ENCODE measurements at places on chromosomes 2 and 18.

DNA sequence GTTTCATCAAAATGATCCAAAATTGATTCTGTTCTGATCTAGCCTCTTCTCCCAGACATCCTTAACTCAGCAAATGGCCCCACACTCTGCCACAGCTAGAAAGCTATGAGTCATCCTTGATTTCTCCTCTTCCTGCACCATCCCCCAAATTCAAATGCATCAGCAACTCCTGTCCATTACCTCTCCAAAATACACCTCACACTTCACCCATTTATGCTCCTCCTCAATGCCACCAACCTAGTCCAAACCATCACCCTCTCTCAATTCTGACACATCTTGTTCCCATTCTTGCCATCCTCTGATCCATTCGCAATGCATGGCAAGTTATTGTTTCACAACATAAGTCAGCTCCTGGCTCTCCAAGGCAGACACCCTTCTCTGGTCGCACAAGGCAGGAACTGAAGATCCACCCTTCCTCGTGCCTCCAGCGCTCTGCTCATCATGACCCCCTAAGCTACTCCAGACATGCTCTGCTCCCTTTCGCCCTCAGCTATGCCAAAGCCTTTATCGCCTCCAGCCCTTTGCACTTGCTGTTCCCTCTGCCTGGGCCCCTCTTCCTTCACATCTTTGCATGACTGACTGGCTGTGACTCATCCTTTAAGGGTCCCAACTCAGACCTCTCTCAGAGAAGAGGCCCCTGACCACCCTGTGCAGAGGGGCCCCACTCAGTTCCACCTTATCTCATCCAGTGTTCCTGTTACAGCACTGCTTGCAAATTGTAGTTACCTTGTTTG is 83.6 kb downstream of the MREG start:
- DNase-seq, result no peak

- DNase-seq, result no peak
These were observed 500.7 kb downstream of the RIT2 start for GRCh38 chr18:42614619-42615293.

- peak; percentile 37 for DNase-seq
These were observed 492.4 kb downstream of the PLCL1 start for GRCh38 chr2:198296665-198297308.

GRCh38 chr2:127584047-127584446 is 48.6 kb downstream of the MYO7B start:
- DNase-seq, result no peak

DNA sequence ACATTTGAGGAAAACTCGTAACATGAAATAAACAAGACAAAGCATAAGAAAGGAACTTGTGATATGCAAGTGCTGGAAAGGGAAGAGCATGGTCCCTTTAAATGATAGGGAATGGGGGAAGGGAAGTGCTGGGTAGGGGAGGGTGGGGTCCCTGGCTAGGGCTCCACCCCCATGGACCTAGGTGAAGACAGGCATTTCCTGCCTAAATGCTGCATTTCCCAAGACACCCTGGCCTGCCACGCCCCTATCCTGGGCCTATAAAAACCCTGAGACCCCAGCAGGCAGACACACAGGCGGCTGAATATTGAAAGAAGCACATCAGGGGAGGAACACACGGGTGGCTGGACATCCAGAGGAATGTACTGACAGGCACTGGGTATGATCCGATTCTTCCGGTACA is 499.9 kb downstream of the ZEB2 start:
- no peak for DNase-seq

DNA sequence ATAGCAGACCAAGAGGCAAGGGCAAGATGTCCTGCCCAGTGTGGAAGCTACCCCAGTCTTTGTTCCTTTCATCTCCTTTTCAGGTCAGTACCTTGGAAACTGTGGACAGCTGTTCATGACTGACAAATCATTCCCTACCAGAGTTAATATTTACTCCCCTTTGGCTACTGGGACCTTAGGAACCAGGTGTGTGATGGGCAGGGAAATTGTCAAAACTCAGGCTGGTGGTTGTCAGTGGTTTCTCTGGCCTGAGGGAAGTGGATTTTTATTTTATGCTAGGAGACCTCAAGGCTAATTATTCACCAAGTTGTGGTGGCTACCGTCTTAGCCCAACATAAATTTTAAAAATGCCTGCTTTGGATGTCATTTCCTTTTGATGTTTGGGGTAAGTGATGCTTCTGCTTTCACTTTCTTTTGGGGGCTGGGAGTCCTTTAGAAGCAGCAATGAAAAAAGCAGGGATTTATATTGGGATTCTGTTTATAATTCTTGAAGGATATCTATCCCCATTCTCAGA is 119.3 kb downstream of the SETBP1 start:
- no peak for DNase-seq

GRCh38 chr2:216335252-216335651 is 37.0 kb downstream of the MARCHF4 start:
- no peak for DNase-seq

- DNase-seq, result no peak
These were observed 69.9 kb downstream of the RTTN start for GRCh38 chr18:70135604-70136003.

GRCh38 chr2:86807468-86808275 is 17.0 kb upstream of the CD8A start:
- peak; percentile 87 for DNase-seq

- DNase-seq, result no peak
These were observed 99.2 kb upstream of the KYNU start for GRCh38 chr2:142778289-142778688.

GRCh38 chr18:12391487-12392165 is 14.6 kb upstream of the AFG3L2 start:
- DNase-seq, result peak; percentile 78

DNA sequence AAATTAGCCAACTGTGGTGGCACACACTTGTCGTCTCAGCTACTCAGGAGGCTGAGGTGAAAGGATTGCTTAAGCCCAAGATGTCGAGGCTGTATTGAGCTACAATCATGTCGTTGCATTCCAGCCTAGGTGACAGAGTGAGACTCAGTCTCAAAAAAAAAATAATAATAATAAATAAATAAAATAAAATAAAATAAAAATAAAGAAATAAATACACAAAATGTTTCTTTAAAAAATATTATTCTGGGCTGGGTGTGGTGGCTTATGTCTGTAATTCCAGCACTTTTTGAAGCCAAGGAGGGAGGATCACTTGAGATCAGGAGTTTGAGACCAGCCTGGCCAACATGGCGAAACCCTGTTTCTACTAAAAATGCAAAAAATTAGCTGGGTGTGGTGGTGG is 272.8 kb downstream of the AGPS start:
- no peak for DNase-seq

DNA sequence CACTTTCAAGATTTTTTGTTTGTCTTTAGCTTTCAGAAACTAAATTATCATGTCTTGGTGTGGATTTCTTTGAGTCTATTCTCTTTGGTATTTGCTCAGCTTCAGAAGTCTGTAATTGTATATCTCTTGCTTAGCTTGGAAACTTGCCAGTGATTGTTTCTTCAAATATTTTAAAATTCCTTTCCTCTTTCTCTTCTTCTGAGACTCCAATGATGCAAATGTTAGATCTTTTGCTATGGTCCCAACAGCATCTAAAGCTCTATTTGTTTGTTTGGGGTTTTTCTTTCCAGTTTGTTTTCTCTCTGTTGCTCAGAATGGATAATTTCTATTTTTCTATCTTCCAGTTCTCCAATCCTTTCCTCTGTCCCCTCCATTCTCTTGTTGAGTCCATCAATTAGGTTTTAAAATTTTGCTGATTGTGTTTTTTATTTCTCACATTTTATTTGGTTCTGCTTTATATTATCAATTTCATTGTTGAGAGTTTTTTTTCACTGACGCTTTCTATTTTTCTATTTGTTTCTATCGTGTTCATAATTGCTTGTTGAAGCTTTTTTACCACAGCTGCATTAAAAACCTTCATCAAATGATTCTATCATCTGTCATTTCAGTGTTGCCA is 81.5 kb upstream of the DAPL1 start:
- no peak for DNase-seq

DNA sequence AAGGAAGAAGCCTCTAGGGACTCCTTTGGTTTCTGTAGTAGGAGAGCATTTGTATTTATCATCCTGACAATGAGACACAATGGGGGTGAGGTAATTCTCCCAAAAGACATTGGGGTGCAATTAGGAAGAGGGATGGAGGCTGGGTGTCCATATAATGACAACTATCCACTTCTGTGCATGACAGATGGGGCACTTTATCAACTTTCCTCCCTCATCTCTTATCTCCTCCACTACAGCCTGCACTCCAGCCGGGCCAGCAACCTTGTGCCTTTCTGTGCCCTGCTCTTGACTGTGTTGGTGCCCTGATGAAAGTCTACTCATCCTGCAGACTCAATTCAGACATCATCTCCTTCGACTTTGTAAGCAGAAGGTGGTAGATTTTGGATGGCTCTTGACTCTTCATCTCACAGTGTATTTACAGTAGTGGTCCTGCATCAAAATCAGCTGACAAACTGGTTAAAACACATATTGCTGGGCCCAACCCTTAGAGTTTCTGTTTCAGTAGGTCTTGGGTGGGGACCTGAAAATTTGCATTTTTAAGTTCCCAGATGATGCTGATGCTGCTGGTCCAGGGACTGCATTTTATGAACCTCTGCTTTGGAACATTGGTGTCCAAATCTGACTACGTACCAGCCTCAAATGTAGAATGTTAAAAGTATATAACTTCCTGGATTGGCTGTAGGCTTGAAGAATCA is 40.8 kb upstream of the CFAP36 start:
- DNase-seq, result no peak

GRCh38 chr2:168089200-168089599 is 158.2 kb downstream of the STK39 start:
- no peak for DNase-seq

- DNase-seq, result peak; percentile 20
These were observed 420.2 kb upstream of the CHST9 start for GRCh38 chr18:27605107-27605834.

DNA sequence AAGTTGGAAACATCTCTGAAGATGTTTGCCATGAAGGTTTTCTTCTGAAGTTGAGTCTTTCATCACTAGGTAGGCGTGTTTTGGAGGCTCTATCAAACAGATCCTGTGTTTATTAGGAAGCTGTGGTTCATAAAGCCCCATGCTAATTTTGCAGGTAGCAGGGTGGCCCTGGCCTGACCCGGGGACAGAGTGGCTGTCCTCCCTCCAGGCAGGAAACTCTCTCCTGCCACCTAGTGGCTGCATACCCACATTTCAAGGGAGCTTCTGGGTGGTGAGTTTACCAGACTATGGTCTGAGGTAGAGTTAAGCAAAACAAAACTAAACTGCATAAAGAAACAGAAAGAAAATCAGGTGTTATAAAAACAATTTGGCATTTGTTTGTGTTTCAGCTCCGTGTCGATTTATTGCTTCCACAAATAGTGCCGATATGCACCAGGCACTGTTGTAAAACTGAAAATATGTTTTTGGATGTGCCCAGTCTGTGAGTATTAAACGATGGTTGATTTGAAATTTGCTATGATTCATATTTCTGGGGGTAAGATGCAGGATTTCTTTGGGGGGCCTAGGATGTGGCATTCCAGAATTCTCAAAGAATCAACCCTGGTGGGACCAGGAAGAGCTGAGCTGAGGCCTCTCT is 26.0 kb upstream of the IL37 start:
- DNase-seq, result peak; percentile 87

DNA sequence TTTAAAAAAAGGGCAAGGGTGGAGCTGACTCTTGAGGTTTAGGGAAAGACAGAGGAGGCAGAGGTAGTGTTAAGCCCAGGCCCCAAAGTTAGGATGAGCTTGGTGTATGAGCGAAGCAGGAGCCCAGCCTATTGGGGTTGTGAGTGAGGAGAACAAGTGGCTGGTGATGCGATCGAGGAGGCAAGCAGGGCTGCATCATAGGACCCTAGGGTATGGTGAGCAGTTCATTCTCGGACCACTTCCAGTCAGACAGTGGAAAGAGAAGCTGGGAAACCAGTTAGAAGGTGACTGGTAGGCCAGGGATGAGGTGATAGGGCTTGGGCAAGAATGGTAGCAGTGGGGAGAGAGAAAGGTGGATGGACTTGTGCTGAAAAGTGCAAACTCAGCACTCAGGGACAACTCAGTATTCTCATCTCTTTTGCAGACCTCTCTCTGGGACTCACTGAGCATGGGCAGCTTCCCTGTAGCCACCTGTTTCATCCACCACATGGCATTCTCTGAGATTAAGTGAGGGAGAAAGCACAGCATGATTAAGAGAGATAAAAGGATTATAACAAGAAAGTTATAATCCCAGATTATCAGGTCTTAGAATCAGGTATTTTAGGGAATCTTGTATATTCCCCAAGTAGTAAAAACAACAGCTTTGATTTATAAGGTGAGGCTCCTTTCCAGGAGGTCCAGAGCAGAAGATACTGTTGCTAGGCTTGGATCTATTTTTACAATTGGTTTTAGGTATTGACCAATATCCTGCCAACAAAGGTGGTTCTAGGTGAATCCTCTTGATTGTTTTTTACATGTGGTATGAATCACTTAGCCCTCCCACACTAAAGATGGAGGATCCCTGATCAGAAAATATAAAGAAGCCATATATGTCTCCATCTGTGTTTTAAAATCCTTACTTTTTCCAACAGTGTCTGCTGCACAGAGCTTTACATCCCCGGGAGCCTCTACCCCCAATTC is 38.3 kb downstream of the XRCC5 start:
- DNase-seq, result no peak

DNA sequence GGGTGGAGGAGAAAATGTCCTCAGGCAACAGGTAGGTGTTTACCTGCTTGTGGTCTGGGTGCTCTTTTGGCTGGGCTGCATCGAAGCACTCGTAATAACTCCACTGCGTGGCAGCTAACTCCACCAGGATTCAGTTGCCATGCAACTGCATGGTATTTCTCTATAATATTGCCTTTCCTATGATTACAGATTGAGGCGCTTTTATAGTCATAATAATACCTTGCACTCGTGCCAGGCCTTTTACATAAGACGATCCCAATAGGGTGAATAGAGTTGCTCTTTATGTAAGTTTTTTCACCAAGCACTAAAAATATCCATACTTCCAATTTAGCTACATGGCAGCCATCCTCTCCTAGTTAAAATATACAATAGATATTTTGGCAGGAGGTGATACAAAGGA is 19.7 kb upstream of the NYAP2 start:
- DNase-seq, result no peak

DNA sequence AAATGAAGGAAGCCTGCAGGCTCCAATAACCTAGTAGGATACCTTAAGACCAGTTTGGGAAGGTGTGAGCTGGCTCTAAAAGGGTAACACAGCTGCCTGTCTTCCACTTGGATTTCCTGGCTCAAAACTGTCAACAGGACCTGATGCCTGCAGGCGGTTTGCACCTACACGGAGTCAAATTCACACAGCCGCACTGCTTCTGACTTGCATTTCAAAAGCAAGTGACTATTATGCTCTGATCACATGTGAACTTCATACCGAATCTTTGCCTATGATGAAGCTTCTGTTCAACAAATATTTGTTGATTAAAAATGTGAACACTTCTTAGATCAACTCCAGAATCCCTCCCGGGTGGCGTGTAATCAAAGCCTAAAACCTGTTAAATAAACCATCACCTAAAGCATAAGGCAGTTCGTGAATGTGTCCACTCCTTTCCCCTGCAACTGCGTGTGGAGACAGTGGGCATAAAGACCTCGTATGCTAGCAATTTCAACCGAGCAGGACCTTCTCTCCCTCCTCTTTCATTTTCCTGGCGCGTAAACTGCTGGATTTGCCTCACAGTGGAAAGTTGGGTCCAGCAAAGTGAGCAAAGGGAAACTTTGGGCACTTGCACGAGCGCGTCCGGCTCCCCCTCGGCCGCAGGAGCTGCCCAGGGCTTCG is 784 bp downstream of the CRACDL start:
- no peak for DNase-seq

- no peak for DNase-seq
These were observed 191.4 kb upstream of the VRK2 start for GRCh38 chr2:57855212-57855611.

GRCh38 chr2:165069151-165069550 is 113.8 kb upstream of the SLC38A11 start:
- no peak for DNase-seq

- no peak for DNase-seq
These were observed 179.5 kb upstream of the PARD3B start for GRCh38 chr2:204365811-204366210.
